Lower leg skin (tissue), 4 donors: ENCODE measurements at places on chromosomes 16 and 17.

GRCh38 chr16:26765087-26765486, 301.6 kb upstream of the C16orf82 start:
- DNase-seq: no peak

DNA sequence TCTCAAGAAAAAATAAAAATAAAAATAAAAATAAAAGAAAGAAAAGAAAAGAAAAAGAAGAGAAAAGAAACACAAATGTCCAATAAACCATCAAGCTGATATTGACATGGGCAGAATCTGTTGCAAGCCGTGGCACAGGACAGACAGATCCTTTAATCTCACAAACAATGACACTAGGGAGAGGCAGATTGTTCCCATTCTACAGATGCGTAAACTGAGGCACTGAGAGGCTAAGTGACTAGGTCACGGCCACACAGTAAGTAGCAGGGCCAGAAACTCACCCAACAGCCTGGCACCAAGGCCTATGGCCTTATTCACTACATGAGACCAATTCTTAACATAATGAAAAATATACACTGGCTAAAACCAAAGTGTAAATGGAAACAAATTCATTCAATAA, 28.3 kb upstream of the ZFP90 start:
- DNase-seq: no peak

DNA sequence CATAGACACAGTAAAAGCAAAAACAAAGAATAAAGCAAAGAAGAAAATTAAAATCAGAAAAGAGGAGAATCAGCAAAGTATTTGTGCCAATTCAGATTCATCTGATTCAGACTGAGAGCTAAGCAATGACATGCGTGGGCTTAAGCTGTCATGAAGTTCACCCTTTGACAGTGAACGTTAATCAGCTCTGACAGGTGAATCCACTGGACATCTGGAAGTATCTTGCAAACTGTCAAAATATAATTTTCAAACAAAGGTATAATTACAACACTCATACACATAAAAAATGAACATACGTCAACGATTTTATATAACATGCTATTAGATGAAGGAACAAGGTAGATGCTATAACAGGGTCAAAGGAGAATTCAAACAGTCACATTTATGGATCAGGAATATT, 596.3 kb upstream of the SALL1 start:
- DNase-seq: no peak

DNA sequence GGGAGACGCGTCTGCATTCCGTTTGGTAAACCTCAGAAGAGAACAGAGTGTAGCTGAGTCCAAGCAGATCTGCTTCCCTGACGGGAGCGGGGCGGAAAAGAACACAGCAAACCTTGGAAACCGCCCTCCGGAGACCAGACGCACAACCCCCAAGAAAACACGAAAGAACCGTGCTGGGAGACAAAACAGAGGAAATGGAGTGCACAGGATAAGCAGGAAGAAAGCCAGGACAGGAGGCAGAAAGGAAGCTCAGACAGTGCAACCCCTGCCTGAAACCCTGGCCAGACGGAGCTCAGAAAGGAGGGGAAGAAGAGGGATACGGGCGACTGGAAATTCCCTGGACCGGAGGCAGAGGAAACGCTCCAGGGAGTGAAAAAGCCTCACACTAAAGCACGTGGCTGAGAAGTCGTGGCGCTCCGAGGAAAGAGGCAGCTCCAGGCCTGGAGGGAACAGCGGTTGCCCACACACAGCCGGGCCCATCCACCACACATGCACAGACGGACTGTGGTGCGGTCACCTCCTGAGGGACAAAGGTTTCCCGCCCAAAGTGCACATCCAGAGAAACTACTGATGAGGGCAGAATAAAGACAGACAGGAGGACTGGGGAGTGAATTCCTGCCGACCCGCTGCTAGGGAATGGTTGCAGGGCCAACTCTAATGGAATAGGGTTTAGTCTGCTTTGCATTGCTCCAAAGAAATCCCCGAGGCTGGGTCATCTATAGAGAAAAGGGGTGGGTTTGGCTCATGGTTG, 10.2 kb downstream of the DPEP1 start:
- no peak for DNase-seq

GRCh38 chr17:40097087-40097486, 3.3 kb downstream of the NR1D1 start:
- peak; percentile 31 for DNase-seq

- DNase-seq: no peak
These were observed 41.6 kb downstream of the MEOX1 start for GRCh38 chr17:43620147-43620546.

DNA sequence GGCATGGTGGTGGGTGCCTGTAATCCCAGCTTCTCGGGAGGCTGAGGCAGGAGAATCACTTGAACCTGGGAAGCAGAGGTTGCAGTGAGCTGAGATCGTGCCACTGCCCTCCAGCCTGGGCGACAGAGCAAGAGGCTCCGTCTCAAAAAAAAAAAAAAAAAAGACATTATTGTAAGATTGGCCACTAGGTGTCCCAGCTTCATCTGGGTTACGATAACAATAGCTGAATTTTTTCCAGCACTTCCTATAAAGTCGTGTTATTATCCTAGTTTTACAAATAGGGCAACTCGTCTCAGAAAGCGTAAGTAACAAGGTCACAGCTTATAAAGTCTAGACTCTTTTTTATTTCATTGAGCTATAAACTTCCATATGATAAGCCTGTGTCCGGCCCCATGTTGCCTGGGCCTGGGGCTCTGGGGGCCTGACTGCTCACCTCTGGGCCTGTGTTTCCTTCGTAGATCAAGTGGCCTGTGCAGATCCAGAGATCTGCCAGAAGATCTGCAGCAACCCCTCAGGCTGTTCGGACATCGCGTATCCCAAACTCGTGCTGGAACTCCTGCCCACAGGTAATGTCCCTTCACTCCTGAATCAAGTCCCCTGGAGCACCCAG, 60.5 kb downstream of the SLC5A11 start:
- no peak for DNase-seq

- DNase-seq: no peak
These were observed 10.0 kb upstream of the RPL13 start for GRCh38 chr16:89550421-89551007.

- no peak for DNase-seq
These were observed 30.0 kb downstream of the WFDC1 start for GRCh38 chr16:84324434-84325262.

DNA sequence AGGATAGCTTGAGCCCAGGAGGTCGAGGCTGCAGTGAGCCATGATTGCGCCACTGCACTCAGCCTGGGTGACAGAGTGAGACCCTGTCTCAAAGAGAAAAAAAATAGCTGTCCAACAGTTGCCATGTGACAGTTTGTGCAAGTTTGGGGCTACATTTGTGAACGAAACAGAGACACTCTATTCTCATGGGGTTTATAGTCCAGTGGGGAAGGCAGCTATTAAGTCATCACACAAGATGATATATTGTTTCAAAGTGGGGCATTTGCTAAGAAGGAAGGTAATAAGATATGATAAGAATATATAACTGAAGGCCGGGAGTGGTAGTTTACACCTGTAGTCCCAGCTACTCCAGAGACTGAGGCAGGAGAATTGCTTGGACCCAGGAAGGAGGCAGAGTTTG, 73.3 kb downstream of the RBBP6 start:
- no peak for DNase-seq

GRCh38 chr17:74954665-74955421, 17.7 kb downstream of the HID1 start:
- DNase-seq: no peak

DNA sequence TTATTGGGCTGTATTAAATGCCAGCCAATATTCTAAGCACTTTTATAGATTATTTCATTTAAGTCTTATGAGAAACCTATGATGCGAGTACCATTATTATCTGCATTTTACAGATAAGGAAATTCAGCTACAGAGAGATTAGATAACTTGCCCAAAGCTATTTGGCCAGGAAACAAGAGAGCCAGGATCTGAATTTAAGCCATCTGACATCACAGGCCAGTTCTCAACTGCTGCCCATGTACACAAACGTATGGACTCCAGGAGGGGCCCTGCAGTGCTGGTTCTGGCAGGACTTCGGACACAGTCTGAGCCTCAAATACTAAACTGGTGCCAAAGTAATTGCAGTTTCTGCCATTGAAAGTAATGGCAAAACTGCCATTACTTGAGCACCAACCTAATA, 40.2 kb downstream of the CPPED1 start:
- no peak for DNase-seq

- DNase-seq: no peak
These were observed 4.1 kb downstream of the SLC9A5 start for GRCh38 chr16:67252609-67253497.

DNA sequence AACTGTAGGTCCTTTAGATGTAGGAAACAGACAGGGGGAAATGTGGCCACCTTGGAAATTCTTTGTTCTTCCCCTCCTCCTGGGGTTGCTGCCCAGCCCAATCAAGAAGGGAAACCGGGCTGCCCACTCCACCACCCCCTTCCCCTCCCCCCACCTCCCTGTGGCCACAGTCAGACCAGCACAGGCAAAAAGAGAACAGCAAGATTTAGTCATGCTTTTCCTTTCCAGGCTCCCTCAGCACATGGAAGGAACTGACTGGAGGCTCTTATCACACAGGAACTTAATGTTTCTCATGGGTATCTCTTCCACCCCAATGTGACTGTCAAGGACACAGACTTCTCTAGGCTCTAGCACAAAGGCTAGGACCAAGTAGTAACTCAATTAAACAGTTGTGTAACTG, 3.0 kb upstream of the CCL1 start:
- no peak for DNase-seq

- no peak for DNase-seq
These were observed 42.1 kb downstream of the SLC6A2 start for GRCh38 chr16:55697867-55698266.

GRCh38 chr16:8183176-8184099, 406.9 kb downstream of the TMEM114 start:
- DNase-seq: no peak

DNA sequence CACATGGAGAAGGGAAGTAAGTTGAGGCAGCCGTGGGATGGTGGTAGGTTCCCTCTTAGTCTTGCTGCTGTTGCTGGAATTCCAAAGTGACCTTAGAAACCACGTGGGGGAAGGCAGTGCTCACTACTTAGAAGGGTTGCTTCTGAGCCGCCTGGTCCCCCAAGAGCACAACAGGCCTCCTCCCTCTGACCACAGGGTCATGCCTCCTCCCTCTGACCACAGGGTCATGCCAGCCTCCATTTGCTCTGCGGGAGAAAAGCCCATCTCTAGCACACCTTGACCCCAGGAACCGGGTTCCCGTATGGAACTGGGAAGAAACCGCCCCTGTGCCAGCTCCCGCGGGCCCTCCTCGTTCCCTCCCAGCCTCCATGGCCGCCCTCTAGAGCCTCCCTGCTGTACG, 13.4 kb upstream of the ZFPM1 start:
- DNase-seq: no peak

DNA sequence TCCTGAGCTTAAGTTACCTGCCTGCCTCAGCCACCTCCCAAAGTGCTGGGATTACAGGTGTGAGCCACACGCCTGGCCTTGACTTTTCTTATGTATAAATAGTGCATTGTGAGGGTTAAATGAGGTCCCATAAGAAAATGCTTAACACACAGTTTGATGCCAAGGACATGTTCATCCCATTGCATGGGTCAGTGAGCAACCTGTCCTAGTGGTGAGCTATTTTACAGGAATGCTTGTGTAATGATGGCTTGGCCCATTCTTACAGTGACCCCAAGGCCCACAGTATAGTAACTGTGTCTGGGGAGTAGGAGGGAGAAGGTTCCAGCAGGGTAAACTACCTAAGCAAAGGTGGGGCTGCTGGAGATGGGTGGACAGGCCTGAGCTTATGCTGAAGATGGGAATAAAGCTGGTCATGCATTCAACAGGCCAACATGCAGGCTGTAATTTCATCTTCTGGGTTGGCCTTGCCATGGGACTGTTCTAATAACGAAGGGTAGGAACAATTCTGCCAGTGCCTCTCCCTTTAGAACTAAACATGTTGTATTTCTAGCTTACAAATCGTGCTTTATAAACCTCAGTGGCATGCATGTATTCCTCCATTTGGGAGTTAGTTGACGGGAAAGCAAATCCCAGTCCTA, 6.2 kb downstream of the ACSF2 start:
- DNase-seq: no peak

DNA sequence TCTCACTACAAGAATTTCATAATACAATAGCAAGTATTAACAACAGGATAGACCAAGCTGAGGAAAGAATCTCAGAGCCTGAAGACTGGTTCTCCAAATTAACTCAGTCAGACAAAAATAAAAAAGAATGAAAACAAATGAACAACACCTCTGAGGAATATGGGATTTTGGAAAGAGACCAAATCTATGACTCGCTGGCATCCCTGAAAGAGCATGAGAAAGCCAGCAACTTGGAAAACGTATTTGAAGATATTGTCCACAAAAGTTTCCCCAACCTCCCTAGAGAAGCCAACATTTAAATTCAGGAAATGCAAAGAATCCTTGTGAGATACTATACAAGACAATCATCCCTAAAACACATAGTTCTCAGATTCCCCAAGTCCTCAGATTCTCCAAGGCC, 20.9 kb downstream of the NLRP1 start:
- no peak for DNase-seq

DNA sequence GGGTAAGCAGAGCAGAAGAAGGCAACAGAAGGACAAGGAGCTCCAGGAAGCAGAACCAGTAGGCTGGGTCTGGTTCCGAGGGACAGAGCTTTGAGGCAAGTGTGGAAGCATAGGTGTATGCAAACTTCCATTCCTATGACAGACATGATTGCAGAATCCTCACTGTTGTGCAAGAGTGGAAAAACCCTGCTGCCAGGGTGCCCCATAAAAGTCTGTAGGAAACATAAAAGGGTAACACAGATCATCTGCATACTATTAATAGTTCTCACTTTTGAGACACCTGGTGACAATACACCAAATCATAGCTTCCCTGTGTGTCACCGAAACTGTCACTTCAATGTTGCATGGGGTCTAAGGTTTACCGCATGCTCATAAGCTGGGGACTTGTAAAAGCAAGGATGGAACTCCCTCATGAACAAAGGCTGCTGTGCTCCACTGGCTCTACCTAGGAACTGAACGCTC, 39.7 kb downstream of the ARHGAP17 start:
- DNase-seq: no peak

- peak; percentile 93 for DNase-seq
These were observed 14.5 kb upstream of the VWA3A start for GRCh38 chr16:22077700-22078313.

DNA sequence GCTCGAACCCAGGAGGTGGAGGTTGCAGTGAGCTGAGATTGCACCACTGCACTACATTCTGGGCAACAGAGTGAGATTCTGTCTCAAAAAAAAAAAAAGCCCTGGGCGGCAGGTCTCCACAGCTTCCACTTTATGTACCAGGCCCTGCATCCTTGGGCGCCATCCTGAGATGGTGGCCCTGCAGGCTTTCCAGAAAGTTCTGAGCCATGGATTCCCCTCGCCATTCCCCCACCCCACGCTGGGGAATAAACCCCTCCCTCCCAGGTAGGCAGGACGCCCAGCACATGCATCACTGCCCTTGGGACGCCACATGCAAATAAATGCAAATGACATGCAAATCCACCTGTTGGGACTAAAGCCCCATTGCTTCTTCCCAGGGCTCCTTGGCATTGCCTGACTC, 13.8 kb upstream of the ZNF469 start:
- DNase-seq: no peak

- no peak for DNase-seq
These were observed 81.6 kb upstream of the LGALS9 start for GRCh38 chr17:27549251-27549893.
